RCC 7860 (cell line): ENCODE measurements at places on chromosomes 1 and 21.

DNA sequence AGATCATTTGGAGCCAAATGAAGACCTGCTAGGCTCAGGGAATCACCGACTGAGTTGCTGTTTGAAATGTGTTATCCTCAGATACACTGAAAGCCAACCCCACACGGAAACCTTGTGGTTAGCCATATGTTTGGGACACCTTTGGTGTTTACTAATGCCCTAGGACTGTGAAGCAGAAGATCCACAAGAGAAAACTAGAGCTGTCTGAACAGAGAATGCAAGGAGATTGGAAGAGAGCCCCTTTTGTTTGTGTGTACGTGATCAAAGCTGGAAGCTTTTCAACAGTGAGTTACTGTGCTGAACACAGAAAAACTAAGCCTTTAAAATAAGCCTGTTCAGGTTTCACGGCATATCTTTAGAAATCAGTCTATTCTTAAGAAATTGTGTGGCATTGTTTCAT is 908.2 kb upstream of the ADGRL2 start:
- no peak for DNase-seq

GRCh38 chr1:24902471-24902891 is 27.6 kb downstream of the RUNX3 start:
- no peak for DNase-seq

DNA sequence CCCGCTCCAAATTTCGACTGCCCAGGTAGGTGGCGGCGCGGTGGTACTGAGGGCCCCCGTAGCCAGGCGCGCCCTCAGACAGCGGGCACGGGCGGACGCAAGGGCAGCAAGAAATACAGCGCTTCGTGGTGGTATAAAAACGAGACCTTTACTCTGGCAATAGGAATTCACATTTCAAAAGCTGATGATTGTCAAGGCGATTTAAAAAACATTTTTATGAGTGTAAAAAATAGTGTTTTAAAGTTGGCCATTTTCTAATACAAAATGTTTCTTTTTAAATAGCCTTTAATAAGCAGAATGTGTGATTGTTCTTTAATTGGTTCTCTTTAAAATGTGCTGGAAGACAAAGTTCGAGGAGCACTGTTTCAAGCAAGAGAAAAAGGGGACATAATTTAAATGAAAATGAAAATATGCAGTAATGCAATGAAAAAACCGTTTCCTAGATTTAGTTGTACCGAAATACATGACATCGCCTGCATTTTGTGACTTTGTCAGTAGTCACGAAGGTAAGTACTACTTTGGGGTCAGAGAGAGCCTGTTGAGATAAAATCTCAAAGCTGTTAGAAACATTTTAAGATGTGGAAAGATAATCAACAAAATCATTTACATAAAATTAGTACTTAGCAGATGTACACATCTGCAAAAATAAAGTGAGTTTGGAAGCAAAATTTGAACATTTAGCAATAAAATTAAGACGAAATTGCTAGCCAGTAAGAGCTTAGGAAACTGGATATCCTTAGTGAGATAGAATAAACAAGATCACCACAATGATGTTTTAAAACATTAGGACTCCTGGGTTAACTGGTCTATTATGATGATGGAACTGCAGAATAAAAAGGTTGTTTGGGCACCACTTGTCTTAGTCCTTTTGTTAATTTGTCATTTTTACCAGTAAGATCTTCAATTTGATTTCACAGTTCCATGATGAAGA is 1.1 kb upstream of the PSMG1 start:
- DNase-seq, result no peak

- DNase-seq, result no peak
Observed at GRCh38 chr1:95057351-95057750, 15.4 kb downstream of the ALG14 start.

DNA sequence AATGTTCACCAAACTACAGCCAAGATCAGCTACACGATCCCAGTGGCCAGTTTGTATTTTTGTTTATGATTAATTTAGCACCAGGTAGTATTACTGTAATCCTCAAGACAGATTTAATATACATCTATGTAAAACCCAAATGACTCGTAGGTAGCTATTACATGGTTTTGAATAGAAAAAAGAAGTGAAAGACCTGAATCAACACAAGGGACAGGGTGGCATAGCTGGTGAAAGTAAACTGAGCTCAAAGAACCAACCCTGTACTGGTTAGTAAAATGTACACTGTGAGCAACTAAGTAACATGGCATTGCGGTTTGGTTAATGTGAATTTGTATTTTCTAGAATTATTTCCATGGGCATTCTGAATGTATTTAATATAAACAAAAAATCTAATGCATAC is 8.8 kb downstream of the GPATCH2 start:
- DNase-seq, result no peak

GRCh38 chr1:178060789-178061556 is 32.9 kb upstream of the RASAL2 start:
- peak; percentile 29 for DNase-seq

DNA sequence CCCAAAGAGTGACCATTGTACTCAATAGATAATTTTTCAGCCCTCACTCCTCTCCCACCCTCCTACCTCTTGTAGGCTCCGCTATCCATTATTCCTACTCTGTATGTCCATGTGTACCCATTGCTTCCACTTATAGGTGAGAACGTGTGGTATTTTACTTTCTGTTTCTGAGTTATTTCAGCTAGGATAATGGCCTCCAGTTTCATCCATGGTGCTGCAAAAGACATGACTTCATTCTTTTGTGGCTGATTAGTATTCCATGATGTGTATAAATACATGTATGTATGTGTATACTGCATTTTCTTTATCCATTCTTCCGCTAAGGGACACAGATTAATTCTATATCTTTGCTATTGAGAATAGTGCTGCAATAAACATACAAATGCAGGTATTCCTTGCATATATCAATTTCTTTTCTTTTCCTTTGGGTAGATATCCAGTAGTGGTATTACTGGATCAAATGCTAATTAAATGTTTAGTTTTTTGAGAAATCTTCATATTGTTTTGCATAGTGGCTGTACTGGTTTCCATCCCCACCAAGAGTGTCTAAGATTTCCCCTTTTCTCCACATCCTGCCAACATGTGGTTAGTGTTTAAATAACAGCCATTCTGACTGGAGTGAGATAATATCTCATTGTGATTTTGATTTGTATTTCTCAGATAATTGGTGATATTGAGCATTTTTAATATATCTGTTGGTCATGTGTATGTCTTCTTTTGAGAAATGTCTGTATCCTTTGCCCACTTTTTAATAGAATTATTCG is 4.9 kb downstream of the LY9 start:
- no peak for DNase-seq

GRCh38 chr1:234760303-234760723 is 150.3 kb upstream of the IRF2BP2 start:
- DNase-seq, result no peak

DNA sequence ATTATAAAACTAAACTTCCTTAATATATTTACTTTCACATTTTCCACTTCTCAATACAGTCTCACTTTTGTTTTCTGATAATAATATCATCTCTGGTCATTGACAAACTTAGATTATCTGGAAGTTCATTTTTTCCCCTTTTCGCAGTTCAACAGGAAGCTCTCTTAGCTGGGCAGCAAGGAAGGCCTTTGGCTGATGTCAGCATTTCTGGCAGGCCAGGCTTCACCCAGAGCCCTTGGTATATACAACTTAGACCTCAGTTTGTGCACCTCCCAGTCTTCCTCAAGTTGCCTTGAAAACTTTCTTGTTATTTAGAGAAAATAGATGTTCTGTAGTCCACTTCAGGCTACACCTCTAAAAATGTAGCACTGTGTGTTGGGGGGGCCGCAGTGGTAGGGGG is 1103.6 kb downstream of the AMY1C start:
- no peak for DNase-seq

DNA sequence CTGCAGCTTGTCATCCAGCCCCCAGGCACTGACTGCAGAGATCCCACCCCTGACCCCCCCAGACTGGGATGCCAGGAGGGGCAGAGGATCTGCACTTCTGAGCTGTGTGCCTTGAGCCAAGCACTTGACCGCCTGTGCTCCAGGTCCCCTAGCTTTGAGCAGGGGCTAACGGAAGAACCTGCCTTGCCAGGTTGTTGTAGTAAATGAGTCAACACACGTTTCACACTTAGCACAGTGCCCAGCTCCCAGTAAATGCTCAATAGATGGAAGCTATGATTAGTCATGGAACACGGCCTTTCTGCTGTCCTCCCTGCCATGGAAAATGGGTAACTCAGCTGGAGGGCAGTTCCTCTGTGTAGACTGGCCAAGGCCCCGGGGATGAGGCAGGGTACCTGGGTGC is 24.1 kb downstream of the IFFO2 start:
- DNase-seq, result peak; percentile 37

GRCh38 chr1:44296086-44296485 is 59.0 kb downstream of the ERI3 start:
- no peak for DNase-seq

DNA sequence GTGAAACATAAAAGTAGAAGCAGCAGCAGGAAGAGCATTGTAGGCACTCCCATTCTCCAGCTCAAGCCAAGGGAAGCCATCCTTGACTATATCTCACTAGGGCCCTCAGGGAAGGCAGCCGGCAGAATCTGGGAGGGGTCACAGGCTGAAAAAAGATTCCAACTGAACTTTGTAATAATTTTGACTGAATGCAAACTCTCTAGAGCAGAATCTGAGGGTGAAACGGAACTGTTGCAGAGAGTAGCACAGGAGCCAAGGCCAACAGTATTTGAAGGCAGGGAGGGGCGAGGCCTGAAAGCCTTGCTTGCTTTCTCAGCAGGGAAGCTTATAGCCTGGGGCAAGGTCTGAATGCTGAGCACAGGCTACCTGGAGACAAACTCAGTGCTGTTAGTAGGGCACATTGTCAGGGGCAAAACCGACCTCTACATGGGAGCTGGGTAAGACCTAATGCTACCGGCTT is 180.6 kb downstream of the COL24A1 start:
- no peak for DNase-seq

DNA sequence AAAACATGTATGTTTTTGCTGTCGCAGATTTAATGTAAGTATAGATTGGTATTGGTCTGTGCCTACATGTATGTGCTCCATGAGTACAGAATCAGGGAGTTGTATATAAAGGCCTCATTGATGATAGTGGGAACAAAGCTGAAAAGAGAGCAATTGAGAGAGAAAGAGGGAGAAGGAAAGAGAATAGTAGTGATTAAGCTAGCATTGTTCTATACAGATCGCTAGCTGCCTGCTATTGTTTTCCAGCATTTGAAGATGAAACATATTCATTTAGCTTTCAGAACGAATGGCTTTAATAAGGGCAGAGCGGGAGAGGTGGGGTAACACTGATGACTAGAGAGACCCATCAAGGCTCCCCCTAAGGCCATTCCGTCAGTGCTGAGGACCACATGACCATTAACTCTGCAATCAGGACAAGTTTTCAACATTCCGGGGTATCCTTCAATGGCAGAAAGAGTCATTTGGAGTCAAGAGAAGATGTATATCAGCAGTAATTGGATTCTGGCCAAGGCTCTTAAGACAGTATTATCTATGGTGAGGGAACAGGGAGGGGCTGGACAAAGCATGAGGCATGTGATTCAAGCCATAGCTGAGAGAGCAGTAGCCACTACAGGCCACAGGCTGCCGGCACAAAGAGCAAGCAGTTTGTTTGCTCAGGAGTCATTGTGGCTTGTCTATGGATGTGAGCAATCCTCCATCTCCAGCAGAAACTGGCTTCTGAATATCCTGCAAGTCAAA is 176.5 kb downstream of the PBX1 start:
- peak; percentile 90 for DNase-seq

DNA sequence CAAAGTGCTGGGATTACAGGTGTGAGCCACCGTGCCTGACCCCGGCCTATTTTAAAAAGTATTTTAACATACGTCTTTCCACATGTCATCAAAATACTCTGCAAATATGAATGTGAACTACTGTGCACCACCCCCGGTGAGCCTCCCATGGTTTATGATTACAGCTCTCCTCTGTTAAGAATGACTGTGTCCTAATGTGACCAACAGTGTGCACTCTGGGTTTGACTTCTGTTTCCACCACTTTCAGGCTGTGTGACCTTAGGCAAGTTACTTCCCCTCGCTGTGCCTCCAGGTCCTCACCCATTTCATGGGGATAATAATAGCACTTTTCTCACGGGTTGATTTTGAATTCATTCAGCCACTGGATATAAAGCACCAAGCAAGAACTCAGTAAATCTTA is 14.7 kb downstream of the AMPD2 start:
- DNase-seq, result no peak

GRCh38 chr1:243268751-243269460 is 13.1 kb downstream of the SDCCAG8 start:
- DNase-seq, result no peak

- DNase-seq, result peak; percentile 88
Observed at GRCh38 chr21:41767606-41768436, 969 bp upstream of the RIPK4 start.

- DNase-seq, result no peak
Observed at GRCh38 chr1:228891272-228892034, 156.2 kb downstream of the RHOU start.

- no peak for DNase-seq
Observed at GRCh38 chr1:228387321-228387720, 19.3 kb downstream of the TRIM11 start.

DNA sequence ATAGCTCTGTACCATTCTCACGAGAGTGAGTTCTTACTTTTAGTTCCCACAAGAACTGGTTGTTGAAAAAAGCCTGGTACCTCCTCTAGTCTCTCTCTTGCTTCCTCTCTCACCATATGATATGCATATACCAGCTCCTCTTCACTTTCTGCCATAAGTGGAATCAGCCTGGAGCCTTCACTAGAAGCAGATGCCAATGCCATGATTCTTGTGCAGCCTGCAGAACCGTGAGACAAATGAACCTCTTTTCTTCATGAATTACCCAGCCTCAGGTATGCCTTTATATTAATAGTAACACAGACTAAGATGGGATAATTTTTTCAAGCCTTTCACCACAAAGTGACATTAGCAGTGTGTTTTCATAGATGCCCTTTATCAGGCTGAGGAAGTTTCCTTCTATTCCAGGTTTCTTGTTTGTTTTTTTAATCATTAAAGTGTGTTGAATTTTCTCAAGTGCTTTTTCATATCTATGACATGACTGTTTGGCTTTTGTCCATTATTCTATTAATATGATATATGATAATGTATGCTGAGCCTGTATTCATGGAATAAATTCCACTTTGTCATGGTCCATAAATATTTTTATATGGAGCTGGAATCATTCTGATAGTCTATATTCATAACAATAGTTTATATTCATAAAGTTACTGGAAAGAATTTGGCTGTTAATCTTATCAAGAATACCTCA is 40.7 kb upstream of the C1orf185 start:
- no peak for DNase-seq

GRCh38 chr21:20016435-20017005 is 981.7 kb upstream of the NCAM2 start:
- DNase-seq, result no peak
